HT1080 (cell line): ENCODE measurements at places on chromosomes 5 and 9.

- no peak for DNase-seq
Measured at GRCh38 chr9:94981723-94982090, 255.2 kb downstream of the AOPEP start.

DNA sequence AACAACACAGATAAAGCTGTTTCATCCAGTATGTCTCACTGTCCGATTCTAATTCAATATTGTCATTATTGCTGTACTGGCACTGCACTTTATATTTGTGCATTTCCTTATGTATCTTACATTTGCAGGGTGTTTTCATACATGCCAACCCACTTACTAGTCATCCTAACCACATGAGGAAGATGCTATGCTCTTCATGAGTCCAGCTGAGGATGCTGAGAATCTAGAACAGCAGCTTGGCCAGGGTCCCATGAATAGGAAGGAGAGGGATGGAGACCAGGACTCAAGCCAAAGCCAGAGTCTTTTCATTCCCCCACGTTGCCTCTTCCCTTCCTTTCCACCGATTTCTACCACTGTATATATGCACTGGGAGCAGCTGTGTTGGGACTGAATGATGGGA is 292.8 kb upstream of the KLF4 start:
- peak; percentile 40 for DNase-seq

DNA sequence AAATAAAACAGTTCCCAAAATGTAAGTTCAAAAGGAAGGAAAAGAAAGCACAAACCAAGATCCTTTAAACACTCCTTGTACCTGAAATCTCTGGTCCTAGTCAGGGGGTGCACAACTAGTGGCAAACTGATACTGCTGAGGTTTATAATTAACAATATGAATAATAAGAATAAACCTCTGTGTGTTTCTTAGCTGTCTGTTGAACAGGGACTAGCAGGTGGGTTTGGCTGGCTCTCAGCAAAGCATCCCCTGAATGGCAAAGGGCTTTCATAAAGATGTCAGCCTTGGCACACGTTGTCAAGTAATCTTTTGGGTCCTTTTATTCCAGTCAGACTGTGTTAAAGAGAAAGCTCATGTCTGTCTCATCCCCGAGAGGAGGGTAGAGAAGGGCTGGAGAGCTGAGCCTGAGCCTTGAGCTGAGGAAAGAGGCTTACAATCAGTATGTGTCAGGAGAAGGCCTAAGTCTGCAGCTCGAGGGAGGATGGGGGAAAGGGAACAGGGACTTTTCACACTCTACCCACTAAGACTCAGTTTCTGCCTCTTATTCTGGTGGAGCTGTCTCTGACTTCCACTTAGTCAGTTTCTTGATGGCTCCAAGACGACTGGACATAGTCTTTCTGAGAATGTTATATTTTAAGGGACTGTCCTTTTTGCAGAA is 123.0 kb downstream of the GALNT10 start:
- no peak for DNase-seq

DNA sequence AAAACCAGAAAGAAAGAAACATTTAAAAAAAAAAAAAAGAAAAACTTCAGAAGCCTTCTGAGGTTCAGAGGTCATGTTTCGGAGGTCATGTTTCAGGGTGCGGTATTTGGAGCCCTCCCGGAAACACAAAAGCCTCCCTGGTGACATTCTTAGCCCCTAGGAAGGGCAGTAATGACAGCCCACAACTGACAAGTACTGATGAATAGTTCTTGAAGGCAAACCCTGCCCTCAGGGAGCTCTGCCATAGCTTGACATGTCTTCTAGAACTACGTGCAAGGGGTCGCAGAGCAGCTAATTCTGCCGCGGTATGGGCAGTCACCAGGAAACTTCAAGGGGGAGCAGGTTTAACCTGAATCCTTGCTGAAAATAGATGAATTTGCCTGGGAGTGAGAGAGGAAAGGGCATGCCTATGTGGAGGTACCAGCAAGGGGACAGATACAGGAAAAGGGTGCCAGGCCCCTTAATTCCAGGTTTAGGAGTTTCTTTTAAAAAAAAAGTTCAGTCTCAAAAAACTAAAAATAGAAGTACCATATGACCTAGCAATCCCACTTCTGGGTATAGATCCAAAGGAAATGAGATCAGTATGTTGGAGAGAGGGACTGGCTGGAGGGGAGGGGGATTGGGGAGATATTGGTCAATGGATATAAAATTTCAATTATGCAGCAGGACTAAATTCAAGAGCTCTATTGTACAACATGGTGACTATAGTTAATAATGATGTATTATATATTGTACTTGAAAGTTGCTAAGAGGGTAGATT is 98.4 kb downstream of the C9orf152 start:
- no peak for DNase-seq

GRCh38 chr9:129177791-129178567 is at the start of gene IER5L:
IER5L (minus strand) TSS chr9:129178261; CDS start chr9:129178052, 209 bp downstream.
- DNase-seq, result peak; percentile 88

DNA sequence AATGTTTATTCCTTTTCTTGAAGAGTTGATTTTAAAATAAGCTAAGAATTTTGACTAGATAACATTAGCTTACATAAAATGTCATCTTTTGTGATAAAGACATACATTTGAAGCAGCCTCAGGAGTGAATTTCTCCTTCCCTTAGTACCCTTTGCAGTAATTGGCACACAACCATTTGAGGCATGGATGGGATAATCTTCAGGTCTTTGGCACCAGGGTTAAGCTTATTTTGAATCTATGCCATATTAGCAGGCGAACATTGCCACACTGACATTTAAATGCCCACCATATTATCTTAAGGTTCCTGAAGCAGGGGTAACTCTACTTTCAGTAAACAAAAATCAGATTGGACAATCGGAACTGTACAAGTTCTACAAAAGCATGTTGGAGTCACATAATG is 126.0 kb downstream of the NR3C1 start:
- no peak for DNase-seq

GRCh38 chr9:33131790-33132772 is 35.1 kb downstream of the B4GALT1 start:
- DNase-seq, result peak; percentile 86

DNA sequence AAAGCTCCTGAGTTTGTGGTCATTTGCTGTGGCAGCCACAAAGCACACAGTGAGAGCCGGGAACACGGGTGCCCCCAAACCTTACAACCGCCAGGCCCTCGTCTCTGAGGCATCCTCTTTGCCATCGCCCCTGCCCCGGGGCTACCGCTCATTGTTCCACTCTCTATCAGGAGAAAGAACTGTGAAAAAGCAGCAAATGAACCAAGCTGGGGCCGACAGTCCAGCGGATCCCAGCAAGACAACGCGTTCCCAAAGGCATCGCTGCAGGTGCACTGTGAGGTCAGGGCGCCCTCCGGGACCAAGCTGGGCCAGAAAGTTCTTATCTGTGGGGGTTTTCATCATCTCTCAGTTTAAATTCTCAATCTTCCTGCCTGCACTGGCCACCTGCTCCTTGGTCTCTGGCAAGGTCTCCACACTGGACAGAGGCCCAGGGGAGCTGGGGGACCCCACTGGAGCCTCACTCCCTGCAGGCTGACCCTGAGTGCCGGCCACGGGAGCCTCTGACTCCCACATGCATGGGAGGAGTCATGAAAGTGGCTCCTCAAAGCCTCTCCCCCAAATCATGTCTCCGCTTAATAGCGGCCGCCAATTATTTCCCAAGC is 32.1 kb downstream of the VAV2 start:
- no peak for DNase-seq

- DNase-seq, result peak; percentile 56
Measured at GRCh38 chr9:4298255-4299004, 1.4 kb downstream of the GLIS3 start.

DNA sequence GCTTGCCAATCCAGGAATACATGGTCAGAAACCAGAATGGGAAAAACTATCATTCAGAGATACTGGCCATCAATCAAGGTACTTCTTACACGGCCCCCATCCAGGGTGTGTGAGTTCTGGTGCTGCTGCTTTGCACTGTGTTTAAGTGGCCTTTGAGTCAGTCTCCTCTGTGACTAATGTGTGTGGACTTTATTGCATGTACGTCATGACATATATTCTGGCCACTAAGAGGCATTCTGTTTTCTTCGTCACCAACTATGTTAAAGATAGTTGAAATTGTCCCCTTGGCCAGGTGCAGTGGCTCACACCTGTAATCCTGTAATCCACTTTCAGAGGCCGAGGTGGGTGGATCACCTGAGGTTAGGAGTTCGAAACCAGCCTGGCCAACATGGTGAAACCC is 8.5 kb downstream of the EXOSC3 start:
- DNase-seq, result peak; percentile 31

GRCh38 chr9:116370556-116370955 is 217.0 kb downstream of the PAPPA start:
- DNase-seq, result no peak
